Activated T-cell treated with anti-CD3 and anti-CD28 coated beads, Interleukin-2, amount 50 U/mL, for 48 hours (primary cell): ENCODE measurements at places on chromosomes 5 and 9.

- DNase-seq, result no peak
Observed at GRCh38 chr5:64634997-64635686, 55.2 kb upstream of the SHISAL2B start.

DNA sequence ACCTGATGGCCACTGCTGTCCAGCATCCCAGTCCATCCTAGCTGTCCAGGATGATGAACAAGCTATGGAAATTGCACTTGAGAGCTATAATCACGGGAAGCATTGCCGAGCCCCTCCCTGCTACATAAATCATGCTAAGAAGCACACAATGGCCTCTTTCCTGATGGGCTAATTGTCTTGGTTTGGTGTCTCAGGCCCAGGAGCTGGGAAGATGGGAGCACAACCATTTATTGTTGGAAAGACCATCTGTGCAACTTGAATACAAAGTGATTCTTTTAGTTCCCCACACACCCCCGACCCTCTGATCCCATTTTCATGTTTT is 80.4 kb downstream of the RGS3 start:
- DNase-seq, result no peak

DNA sequence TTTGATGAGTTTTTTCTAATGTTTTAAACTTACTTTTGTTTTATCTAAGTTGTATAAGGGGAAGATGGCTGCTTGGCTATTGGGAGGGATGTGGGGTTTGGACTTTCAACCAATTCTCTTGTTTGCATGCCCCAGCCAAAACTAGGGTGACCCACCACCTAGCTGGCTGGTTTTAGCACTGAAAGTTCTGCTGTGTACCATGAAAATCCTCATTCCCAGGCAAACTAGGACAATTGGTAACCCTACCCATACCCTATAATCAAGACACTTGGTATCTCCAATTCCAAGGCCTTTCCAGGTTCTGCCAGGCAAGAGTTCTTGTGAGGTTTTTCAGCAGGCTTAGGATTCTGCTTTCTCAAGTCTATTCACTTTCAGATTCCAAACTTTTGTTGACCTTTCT is 13.1 kb downstream of the RAB3C start:
- no peak for DNase-seq

DNA sequence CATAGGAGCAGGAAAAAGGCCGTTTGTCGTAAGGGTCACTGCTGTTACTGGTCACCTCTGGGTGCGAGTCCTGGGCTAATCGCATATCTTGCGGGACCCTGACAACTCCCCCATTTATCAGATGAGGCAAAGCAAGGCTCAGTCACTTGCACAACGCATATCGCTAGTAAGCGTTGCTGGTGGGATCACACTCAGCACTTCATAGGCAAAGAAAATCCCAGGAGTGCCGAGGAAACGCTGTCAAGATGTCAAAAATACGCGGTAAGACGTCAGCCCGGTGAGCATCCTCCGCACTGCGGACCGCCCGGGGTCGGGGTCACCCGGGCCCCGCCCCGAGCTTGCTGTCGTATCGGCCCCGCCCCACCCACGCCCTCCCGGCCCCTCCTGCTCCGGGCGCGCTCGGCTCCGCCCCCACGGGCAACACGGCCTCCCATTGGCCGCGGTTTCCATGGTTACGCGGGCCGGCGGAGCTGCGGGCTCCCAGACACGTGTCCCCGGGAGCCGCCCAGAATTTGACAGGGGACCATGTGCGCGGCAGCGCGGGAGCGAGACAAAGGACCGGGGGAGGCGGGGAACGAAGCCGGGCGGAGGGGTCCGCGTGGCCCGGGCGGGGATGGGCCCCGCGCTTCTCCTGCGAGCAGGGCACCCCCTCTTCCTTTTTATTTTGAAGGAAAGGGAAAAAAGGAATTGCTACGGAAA is 80.2 kb upstream of the IER5L start:
- DNase-seq, result peak; percentile 92

- DNase-seq, result no peak
Observed at GRCh38 chr9:18743971-18744370, 270.0 kb downstream of the ADAMTSL1 start.

DNA sequence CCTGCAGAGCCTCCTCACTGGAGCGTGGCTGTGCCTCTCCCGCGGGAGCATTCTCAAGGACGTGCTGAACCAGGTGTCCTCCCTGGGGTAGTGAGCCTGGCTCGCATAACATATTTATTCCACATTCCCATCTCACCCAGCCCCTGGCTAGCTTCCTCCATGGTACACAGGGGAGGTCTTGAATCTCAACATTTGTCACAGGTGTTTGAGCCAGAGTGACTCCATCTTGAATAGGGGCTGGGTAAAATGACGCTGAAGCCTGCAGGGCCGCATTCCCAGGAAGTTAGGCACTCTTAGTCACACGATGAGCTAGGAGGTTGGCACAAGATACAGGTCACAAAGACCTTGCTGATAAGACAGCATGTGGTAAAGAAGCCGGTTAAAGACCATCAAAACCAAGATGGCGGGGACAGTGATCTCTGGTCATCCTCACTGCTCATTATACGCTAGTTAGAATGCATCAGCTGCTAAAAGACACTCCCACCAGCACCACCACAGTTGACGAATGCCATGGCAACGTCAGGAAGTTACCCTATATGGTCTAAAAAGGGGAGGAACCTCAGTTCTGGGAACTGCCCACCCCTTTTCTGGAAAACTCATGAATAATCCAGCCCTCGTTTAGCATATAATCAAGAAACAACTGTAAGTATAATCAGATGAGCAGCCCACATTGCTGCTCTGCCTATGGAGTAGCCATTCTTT is 273.8 kb upstream of the IRX4 start:
- DNase-seq, result no peak

- DNase-seq, result no peak
Observed at GRCh38 chr5:119274767-119275130, 81.1 kb upstream of the TNFAIP8 start.

DNA sequence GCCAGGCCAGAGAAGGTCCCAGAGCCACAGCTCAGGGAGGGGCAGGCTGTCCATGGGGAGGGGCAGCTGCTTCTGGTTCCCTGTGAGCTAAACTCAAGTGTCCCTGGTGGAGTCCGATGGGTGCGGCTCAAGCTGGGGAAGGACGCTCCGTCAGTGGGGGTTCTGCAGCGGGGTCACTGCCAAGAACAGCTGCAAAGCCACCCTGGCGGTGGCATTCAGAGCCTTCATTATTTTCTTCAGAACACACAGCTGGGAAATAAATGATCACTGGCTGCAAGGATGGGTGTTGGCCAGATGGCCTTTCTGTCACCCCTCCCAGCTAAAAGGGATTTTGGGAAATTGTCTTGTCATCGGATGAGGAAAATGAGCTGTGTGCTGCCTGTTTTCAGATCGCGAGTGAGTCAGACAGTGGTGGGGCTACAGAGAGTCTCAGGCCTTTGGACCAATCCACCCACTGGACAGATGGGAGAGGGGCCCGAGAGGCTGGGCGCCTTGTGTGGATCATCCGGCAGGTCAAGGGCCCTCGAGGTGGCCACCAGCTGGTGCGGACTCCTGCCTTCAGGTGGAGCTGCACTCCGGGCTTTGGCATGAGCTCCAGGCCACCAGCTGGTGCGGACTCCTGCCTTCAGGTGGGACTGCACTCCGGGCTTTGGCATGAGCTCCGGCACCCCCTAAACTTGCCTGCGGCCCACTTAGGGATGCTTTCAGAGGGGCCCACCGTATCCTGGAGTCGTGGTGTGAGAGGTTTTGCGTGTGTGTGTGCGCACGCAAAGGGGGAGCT is 17.9 kb upstream of the GFPT2 start:
- DNase-seq, result no peak

DNA sequence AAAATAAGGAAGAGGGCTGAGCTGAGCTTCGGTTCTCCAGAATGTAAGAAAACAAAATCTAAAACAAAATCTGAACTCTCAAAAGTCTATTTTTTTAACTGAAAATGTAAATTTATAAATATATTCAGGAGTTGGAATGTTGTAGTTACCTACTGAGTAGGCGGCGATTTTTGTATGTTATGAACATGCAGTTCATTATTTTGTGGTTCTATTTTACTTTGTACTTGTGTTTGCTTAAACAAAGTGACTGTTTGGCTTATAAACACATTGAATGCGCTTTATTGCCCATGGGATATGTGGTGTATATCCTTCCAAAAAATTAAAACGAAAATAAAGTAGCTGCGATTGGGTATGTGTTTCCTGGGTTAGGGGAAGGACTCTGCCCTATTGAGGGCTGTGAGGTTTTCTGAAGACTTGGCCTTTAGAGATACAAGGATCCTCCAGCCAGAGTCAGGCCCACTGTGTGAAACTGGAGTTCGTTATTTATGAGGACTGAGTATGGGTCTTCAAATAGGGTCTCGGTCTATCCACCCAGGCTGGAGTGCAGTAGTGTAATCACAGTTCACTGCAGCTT is 3.8 kb downstream of the EGR1 start:
- no peak for DNase-seq

GRCh38 chr9:134887686-134888602 is 7.3 kb downstream of the FCN2 start:
- peak; percentile 11 for DNase-seq

- no peak for DNase-seq
Observed at GRCh38 chr9:12739014-12739652, 35.7 kb upstream of the LURAP1L start.

- DNase-seq, result no peak
Observed at GRCh38 chr5:146475190-146475780, 28.2 kb downstream of the TCERG1 start.

GRCh38 chr9:129558551-129559505 is 62.1 kb downstream of the C9orf50 start:
- no peak for DNase-seq

- no peak for DNase-seq
Observed at GRCh38 chr5:73215531-73215890, 42.5 kb downstream of the TMEM174 start.

DNA sequence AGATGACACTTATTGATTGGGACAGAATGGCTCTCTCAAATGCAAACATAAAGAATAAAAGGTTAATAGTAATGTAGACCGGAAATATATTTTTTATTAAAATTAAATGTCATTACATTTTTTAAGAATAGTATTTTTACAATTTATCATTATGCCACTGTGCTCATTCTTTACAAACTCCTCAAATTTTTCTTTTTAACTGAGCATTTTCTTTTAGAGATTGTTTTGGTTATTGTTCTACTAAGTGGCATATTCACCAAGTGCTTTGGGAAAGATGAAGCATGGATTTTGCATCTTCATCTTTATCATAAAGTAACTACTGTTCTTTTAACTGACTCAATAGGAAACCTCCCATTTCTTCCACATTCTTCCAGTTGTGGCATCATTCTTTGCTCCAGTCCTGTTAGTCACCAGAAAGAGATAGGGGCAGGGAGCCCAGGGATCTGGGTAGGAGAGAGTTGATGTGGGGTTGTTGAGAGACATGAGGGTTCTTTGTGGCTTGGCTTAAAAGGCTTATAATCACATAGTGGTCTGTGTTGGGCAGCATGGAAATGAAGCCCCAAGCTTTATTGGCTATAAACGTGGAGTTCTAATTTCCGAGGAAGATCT is 69.8 kb downstream of the SYK start:
- no peak for DNase-seq

- DNase-seq, result no peak
Observed at GRCh38 chr5:172082180-172082579, 75.7 kb upstream of the FBXW11 start.

- DNase-seq, result no peak
Observed at GRCh38 chr5:110963495-110963894, 108.0 kb upstream of the TSLP start.

- no peak for DNase-seq
Observed at GRCh38 chr9:35750256-35750531, 1.1 kb downstream of the RGP1 start.

DNA sequence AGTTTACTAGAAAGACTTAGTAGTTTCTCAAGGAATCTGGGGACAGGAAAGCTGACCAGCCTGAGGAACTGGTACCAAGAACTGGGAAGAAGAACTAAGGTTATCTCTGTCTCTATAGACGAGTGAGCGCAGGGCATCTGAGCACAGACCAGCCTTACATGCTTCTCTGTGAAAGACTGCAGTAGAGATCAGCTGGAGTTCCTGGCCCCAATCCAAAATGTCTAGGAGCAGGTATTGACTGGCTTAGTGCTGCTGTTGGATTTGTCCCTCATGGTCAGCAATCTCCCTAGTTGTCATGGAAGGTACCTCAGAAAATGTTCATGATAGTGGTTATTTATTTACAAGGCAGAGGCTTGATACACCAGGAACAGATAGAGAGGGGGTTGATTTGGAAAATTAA is 13.3 kb downstream of the NUP214 start:
- DNase-seq, result no peak

- DNase-seq, result no peak
Observed at GRCh38 chr9:110040788-110041187, 167.2 kb downstream of the C9orf152 start.

DNA sequence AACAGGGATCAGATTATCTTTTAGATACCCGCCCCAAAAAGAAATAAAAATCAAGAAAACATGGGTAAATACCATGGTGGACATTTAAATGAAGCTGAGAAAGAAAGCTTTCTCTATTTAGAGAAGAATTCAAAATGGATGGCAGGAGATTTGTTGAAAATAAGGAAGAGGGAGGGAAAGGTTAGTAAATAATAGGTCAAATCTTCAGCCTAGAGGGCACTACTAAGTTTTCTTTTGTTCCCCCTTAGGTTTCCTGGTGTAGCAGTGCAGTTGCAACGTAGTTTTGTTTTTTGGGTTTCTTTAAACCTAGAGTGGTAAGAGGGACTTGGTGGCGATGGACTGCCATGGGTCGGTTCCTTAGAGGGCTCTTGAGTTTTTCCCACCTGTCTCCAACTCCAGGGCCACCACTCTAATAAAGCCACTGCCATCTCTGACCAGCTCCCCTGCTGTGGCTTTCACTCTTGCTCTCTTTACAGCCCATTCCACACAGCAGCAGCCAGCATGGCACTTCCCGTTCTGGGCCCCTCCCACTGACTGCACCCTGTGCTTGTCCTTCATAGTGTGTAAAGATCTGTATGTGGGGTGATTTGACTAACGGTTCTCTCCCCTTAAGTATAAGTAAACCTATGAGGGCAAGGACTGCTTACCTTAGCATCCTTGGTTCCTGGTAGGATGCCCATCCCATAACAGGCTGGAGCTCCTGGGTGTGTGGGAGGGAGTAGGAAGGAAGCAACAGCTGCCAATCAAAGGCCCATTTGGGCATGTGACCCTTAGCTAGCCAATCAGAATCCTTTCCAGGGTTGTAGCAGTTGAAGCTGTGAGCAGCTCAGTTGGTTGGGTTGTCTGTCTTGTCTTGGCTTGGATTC is 118.3 kb downstream of the SLC1A3 start:
- DNase-seq, result peak; percentile 45

- no peak for DNase-seq
Observed at GRCh38 chr9:121298689-121299466, 30.9 kb downstream of the GSN start.

GRCh38 chr5:132640613-132641012 is 17.4 kb upstream of the IL13 start:
- peak; percentile 45 for DNase-seq

GRCh38 chr9:1938135-1938534 is 77.0 kb upstream of the SMARCA2 start:
- DNase-seq, result no peak
